ENCODE measurements at places on chromosomes 7 and 10. TPM values are rescaled to one million over a fixed set of nuclear protein-coding genes. Genes with fewer than 3 reads are reported as not detected.

The OR2A42 gene
- total RNA-seq, result not detected

The RBM20 gene
- total RNA-seq, result 0.03 TPM

The ACTL6B gene
- total RNA-seq, result not detected

The ZWINT gene
- total RNA-seq, result 119 TPM

The ODAD2 gene
- not detected for total RNA-seq

The CPED1 gene
- total RNA-seq, result not detected

GRCh38 chr10:95661818-95662217, 5.3 kb upstream of the ALDH18A1 start:
- DNase-seq, result no peak

DNA sequence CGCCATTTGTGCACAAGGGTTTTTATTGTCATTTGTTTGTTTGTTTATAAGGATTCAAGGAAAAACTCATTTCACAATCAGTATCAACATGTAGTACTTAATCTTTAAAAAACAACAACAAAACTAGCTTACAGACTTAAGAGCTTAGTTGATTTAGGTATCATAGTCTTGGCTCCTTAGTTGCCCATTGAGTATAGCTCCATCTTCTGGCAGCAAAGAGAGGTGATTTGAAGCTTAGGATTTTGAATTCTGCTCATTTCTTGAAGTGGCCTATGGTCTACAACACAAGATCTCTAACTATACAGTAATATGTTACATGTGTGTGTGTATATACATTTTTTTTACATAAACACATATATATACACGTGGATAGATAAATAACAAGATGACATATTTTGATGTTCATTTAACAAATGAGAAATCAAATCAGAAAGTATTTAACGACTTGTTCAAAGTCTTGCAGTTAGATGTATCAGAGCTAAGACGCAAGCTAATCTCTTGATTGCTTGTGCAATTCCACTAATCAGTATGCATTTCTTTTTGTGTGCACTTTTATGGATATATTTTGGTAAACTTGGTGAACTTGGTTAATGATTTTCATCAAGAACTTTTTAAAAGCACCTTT, 307.3 kb downstream of the CAMK1D start:
- DNase-seq, result no peak

GRCh38 chr10:63320683-63321082, 145.1 kb downstream of the JMJD1C start:
- no peak for DNase-seq

GRCh38 chr10:43976292-43976691, 327.6 kb upstream of the ZNF32 start:
- no peak for DNase-seq

DNA sequence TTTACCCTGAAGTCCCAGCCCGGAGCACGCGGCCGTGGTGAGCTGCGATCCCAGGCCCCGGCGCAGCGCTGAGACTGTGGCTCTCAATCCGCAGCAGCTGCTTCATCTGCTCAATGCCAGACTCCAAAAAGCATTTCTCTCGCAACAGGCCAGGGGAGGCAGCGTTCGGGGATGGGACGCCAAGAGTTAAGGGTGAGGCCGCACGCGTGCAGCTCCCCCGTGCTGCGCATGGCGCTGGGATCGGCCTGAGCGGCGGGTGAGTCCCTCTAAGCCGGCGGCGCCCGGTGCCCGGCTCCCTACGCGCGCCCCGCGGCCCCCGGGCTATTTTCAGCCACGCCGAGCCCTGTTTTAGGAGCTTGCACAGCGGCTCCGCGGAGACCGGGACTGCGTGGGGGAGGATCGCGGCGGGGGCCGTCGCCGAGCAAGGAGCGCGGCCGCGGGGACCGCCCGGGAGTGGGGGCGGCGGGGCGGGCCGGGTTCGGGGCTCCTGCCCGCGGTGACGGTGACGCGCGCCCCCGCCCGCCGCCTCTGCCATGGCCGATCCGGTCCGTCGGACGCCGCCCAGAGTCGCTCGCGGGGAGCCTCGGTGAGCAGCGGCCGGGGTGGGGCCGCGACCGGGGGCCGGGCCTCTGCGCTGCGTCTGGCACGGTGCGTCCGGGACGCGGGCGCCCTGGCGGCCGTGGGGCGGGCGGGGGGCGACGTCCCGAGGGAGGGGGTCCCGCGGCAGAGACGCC, 29.4 kb upstream of the JAKMIP3 start:
- DNase-seq, result no peak

DNA sequence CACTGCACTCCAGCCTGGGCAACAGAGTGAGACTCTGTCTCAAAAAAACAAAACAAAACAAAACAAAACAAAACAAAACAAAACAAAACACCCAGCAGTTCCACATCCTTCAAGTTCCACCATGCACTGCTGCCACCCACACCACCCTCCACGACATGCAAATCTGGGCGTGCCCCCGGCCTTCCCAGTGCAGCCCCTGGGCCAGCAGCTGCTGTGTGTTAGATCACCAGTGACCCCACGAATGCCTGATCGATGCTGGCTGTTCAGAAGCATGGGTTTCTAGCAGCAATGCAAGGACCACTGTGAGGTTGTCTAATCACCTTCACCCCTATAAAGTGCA, 36.3 kb downstream of the ELFN1 start:
- no peak for DNase-seq

GRCh38 chr10:43355749-43356371, 15.6 kb upstream of the FXYD4 start:
- DNase-seq, result no peak

- no peak for DNase-seq
These were observed 1239.2 kb downstream of the REEP3 start for GRCh38 chr10:64760371-64760770.

DNA sequence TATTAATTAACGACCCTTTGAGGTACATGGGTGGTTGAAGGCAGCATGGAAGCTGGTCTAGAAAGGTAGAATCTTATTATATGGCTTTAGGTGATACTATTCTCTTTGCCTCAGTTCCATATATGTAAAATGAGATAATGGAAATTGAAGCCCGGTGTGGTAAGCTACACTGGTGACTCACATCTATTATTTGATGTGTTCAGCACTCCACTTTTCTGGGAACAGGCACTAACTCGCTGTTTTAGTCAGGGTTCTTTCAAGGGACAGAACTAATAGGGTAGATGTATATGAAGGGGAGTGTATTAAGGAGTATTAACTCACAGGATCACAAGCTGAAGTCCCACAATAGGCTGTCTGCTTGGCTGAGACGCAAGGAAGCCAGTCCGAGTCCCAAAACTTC, 4.4 kb upstream of the TRUB1 start:
- DNase-seq, result no peak

DNA sequence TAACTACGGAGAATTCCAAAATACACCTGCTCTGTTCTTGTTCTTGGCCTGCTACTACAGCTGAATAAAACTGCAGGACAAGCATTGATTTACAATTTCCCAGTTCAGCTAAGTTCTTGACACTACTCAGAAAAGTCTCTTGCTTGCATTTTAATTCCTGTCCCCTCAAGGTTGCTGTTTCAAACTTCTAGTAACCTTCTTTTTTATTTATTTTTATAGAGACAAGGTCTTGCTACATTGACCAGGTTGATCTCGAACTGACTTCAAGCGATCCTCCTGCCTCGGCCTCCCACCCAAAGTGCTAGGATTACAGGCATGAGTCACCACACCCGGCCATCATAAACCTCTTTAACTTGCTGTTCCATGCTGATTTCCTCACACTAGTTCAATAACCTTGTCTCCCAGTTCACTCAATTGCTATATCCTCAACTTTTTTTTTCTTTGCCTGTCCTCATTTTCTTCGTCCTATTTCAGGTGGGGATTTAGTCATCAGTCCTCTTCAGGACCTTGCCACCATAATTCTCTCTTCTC, 79.9 kb downstream of the ARHGAP21 start:
- no peak for DNase-seq

GRCh38 chr7:35483568-35483967, 211.4 kb downstream of the HERPUD2 start:
- DNase-seq, result no peak

DNA sequence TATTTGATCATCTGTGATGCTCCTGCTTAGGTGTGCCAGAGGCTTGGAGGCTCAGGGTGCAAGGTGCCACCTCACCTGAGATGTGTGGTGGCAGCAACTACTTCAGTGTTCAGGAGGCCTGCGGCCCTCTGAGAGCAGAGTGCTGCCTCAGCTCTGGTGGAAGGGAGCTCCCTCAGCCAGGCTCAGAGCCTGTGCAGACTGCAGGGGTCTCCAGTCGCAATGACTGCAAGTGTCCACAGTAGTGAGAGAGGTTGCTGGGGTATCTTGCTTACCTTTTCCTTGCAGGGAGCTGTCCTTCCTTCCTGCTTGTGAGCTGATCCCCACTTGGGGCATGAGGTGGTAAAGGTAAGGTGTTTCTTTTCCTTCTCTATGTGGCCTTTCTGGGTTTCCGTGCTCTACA, 131.0 kb upstream of the GAD2 start:
- no peak for DNase-seq

DNA sequence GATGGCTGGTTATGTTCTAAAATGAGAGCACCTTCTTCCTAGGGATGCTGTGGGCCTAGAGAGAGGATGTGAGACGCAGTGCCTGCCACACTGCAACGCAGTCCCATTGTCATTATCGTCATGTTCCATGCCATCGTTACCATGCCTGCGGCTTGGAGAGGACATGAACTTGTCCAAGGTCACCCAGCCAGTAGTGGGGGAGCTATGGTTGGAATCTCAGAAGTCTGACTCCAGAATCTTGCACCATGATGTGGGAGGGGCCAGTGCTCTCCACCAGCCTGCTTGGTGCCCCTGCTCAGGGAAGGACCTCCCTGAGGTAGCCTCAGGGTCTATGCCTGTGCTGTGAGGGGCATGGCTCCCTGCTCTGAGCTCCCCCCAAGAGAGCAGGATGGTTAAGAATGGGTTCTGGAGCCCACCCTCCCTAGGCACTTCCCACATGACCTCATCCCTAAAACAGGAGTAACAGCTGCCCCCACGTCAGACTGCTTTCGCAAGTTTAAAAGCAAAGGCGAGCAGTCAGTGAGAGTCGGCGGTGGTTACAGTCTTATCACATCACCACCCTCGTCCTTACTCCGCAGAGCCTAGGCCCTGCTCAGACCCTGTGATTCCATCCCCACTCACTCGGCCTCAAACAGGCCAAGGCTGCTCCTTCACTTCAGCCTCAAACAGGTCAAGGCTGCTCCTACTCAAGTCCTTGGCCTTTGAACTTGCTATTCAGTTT, 50.4 kb downstream of the HABP2 start:
- DNase-seq, result no peak

DNA sequence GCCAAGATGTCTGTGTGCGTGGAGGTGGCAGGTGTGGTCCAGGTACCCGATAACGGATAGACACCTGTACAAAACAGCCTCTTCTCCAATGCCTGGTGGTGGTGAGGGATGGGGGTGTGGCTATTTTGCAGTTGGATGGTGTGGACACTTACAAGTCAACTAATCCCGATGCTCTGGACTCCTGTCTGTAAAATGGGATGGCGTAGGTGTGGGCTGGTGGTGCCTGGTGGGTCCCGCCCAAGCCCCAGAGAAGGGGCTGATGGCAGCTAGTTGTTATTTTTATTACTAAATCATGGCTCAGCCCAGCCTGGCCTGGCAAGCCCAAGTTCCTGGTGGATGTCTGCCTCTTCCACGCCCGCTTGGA, 22.3 kb downstream of the GTF2IRD1 start:
- no peak for DNase-seq
